Right renal cortex interstitium (tissue), 3 donors: ENCODE measurements at places on chromosomes 2 and 18.

GRCh38 chr18:24296276-24296675, 101.3 kb downstream of the OSBPL1A start:
- DNase-seq = no peak

GRCh38 chr2:152240559-152241231, 65.1 kb upstream of the STAM2 start:
- DNase-seq = no peak

GRCh38 chr2:200302940-200303727, 3.4 kb upstream of the SPATS2L start:
- no peak for DNase-seq

DNA sequence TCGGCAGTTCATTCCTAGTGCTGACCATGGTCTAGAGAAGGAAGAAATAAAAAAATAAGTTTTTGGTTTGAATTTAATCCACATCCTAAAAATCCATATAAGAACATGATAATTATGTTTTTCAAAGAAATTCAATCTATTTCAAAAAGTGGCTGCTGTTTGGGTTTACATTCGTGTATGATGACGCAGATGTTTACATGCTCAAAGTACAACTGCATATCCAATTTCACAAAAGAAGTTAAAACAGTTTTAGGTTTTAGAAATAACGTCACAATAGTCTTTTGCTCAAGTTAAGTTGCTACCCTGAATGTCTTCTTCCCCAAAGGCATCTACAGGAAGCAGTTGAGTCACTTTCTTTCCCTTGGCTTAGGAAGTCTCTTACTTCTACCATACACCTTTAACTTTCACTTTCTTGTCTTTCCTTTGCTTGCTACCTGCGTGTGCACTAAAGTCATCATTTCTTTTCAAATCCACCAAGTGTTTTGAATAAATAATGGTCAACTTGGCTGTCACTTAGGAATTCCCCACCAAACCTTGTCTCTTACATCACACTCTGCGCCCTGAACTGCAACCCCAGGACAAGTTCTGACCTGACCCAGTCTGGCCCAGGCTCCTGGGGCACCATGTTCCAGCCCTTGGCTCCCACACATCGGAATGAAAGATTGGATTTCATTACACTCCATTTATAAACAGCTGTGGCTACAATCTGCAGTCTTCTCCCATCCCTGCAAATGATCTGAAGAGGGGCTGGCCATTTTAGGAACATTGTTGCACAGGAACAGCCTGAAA, 28.4 kb downstream of the FAM237A start:
- no peak for DNase-seq

DNA sequence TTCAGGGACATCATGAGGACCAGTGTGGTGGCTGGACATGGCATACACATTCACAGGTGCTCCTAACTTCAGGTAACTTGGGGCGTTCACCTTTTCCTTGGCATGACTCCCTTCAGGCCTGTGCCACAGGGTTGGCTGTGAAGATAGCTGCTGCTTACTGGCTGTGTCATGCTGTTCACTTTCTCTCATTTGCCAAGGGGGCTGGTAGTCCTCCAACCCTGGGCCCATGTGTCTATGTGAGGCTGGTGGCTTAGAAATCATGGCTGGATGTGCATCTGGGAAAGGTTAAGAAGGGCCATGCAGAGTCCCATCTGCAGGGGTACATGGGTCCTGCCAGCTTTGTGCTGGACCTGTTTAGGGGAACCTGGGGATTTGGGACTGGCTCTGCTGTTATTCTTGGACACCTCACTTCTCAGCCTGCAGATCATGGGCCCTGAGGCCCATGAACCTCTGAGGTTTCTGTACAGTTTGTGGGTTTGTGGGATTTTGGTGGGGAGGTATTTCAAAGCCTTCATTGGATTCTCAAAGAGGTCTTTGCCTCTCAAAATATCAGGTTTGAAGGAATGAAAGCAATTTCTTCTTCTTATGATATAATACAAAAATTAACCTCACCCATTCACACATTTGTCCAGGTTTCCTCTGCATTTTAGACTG, 62.9 kb downstream of the FHOD3 start:
- no peak for DNase-seq

DNA sequence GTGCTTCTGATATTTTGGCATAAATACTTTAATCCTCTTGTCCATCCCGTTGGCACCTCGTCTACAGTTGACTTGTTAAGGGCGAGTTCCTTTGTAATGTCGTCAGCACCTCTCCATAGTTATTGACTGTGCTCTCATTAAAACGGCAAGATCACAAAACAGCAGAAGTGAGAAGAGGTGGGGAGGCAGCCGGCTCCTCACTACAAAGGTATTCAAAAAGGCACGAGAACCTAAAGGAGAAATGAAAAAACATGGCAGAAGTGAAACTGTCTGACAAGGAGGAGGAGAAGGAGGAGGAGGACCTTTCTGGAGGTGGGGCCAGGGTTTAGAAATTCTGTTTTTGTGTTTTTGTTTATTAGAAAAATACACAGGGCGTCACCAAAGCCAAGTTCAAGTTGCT, 235.6 kb downstream of the BCL11A start:
- DNase-seq = no peak

DNA sequence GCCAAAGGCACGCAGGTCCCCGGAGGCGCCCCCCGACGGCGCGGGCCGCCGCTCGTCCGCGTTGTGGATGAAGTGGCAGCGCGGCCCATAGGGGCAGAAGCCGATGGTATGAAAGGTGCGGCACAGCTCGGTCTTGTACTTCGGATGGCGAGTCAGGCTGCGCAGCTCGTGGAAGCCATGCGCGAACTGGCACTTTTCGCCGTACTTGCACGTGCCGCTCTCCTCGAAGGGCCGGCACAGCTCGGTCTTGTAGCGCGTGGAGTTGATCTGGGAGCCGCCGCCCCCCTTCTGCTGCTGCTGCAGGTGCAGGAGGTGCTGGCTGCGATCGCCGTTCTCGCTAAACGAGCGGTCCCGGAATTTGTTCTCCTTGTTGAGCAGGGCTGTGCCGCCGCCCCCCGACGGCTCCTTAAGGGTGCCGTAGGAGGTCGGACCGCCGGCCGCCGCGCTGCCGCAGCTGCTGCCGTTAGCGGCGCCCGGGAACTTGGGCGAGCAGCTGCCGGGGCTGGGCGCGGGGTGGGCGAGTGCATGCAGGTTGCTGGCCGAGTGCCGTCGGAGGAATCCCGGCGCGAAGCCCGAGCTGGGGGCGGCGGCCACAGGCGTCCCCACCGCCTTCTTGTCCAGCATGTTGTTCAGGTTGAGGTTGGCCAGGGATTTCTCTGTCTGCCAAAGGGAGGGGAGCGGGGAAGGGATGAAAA, 1.2 kb downstream of the ZFP36L2 start:
- peak; percentile 36 for DNase-seq

GRCh38 chr2:24972315-24972961, 683 bp upstream of the DNAJC27 start:
- DNase-seq = peak; percentile 50

DNA sequence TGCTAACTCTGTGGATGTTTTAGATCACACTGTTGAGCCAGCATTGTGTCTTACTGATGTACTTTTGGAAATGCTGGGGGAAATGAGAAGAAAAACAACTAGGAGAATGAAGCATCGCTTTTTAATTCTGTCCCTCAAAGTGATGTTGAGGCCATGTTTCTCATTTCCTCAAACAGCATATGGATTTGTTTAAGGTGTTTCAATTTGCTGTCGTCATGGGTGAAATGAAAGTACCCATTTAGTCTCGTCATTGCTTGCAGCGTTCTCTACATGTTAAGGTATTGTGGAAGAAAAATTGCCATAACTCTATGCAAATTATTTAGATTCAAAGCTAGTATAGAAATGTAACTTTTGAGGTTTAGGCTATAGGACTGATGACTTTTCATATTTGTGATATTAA, 151.3 kb downstream of the KCTD1 start:
- no peak for DNase-seq

GRCh38 chr2:19349911-19350677, 8.3 kb downstream of the OSR1 start:
- DNase-seq = no peak

DNA sequence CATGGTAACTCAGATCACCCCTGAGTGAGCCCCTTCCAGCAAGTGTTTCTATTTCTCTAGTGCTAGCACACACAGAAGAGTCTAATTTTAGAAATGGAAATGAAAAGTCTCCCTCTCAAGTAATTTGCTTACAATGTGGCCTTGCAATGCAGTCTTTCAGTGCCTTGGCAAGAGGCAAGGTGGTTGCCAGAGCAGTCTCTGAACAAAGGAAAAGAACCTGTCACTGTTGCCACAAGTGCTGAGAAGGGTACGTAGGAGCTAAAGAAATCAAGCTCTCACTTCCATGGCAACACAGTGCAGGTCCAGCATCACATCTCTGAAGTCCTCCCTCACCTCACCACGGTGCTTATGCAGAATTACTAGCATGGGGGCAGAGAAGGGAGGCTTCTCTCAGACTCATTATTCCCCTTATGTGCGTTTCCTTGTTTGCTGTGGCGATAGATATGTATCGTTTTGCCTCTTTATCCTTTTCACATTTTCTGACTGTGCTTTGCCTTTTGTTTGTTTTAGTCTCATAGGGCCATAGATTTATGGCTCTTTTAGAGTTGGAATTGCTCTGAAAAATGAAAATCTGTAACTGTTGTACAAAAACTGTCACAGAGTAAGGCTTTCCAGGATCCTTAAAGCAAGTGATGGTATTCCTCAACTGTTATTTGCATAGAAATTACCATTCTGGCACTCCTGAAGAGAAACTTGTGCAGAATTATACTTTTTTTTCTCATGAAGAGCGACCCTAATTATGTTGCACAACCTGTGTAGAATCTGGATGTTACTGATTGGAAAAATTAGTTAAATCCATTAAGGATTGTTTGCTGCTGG, 164.8 kb downstream of the CCDC85A start:
- DNase-seq = no peak
